ENCODE measurements at places on chromosomes 6 and 20.

GRCh38 chr6:21053612-21054011 is 519.4 kb downstream of the CDKAL1 start:
- no peak for DNase-seq

- DNase-seq: no peak
These were observed 29.8 kb downstream of the GFOD1 start for GRCh38 chr6:13457577-13457976.

DNA sequence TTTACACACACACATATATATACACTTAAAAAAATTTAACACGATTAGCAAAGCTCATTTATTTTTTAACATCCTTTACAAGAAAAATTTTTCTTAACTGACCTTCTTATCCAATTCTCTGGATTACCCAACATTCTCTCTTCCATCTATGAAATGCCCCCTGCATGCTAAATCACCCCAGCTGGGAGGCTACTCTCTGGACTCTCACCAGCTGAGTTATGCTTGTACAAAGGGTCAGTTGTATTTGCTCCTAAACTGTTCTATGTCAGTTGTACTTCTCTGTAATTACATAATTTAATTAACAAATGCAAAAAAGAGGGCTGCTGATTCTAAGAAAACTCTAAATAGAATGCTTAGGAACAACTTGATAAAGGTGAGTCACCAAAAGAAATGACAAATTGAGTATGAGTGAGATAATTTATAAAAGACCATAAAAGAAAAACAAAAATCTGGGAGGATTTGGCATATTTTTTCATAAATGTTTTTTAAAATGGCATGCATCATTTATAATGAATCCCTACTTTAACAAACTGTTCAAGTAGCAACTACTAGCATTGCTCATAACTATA is 120.5 kb downstream of the KIF13A start:
- no peak for DNase-seq

- DNase-seq: no peak
These were observed 52.1 kb upstream of the DSP start for GRCh38 chr6:7489376-7489775.

DNA sequence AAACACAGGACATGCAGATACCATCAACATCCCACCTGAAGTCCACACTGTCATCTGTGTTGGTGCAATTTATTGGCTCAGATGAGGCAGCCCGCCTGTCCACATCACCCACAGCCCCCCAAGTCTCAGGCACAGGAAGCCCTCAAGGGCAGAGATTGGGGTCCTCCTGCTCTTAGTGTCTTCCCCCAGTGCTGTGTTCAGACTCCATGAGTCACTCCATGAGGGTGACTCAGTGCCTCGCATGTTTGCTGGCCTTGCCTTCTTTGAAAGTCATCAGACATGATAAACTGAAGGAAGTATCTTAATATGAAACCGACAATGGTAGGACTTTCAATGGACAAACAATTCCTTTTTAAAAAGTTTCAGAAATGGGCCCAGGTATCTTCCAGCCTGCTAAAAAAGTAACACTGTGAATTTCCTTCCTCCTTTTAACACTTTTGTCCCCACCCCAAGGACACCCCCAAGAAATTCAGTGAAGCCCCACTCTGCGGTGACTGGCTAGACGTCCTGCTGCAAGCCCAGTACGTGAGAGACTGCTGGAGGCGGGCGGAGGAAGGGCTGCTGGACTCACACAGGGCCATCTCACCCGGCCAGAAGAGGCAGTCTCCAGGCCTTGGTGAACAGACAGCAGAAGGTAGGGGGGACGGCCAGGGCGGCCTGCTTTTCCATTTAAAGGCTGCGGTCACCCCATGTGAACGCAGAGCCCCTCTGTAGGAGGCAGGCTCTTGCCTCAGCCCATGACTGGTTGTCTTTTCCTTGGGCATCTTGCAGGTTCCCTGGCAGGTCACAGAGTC is 43.0 kb upstream of the KCNK16 start:
- no peak for DNase-seq

DNA sequence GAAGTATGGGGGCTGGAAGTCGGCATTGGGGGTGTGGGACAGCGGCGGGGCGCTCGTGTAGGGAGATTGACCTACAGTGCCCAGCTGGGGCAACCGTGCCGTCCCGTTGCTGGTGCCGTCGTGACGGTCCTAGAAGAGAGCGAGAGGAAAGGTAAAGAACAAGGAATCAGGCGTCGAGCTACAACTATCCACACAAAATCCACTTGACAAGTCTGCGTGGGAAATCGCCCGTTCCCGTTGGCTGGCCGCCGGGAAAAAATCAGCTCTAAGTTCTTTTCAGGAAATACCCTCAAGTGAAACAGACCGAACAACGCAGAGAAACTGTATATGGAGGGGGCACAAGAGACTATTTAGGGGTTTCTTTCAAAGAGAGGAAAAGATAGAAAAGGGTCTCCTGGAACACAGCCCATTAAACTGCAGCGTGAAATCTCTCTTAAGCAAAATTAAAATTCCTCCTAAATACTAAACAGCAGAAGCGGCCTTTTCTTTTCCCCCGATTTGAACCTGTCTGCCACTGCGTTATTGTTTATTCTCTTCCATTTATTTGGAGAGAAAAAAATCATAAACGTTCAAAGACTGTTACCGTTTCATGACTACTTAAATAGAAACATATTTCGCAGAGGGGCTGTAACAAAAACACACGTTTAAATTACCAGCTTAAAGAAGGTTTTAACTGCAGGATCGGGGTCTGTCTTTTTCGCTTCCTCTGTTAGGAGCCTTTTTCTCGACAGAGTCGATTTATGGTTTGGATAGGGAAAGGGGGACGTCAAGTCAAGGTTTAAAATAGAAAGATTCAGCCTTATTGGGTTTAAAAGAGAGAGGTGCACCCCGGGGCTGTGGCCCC is 4.4 kb downstream of the TFAP2A start:
- DNase-seq: no peak

- peak; percentile 68 for DNase-seq
These were observed at the start of gene ITPA for GRCh38 chr20:3209257-3209945. TSS of gene ITPA (plus strand) at chr20:3209498. CDS start at chr20:3209552, 54 bp downstream.

DNA sequence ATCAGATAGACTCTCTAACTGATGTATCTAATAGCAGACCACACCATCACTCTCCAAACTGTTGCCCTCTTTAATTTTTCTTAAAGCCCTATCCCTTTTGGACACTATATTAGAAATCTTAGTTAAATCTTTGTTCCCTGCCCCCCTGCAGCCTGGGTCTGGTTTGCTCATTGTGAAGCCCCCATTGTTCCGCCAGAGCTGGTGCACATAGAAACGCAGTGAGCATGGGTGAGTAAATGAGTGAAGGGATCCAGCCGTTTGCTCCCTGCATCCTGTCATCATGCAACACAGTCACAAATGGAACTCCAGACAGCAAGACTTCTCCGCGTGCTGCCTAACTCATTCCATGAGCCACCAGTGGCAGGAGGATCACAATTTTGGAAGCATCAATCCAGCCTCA is 402.5 kb downstream of the PREX1 start:
- no peak for DNase-seq

DNA sequence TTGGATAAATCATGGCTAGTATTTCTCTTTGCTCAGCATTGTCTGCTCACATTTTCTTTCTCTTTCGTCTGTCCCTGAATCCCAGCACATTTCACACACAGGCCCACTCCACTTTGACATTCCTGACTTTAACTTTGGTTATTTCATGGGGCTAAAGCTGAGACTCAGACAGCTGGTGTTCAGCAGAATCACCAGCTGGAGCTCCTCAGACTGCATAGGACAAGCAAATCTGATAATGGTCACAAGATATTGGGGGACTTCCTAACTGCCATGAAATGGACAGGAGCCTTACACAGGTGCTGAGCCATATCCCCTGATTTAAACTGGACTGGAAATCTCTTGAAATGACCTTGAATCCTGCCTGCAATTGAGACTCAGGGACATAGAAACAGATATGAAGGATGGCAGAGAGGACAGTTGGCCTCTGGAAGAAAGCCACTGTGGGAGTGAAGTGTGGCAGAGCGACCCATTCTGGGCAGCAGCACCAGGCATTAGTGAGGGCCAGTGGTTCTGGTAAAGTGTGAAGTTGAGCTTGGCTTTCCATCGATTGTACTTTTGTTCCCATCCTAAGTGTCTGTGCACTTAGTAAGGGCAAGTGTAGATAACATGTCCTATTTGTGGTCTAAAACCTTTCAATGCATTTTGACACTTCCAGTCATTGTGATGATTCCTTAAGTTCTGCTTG is 10.0 kb upstream of the IFNGR1 start:
- DNase-seq: no peak

- no peak for DNase-seq
These were observed 6.6 kb upstream of the SOX18 start for GRCh38 chr20:64055893-64056638.

- DNase-seq: no peak
These were observed 4.0 kb downstream of the ZBTB24 start for GRCh38 chr6:109478841-109479624.

DNA sequence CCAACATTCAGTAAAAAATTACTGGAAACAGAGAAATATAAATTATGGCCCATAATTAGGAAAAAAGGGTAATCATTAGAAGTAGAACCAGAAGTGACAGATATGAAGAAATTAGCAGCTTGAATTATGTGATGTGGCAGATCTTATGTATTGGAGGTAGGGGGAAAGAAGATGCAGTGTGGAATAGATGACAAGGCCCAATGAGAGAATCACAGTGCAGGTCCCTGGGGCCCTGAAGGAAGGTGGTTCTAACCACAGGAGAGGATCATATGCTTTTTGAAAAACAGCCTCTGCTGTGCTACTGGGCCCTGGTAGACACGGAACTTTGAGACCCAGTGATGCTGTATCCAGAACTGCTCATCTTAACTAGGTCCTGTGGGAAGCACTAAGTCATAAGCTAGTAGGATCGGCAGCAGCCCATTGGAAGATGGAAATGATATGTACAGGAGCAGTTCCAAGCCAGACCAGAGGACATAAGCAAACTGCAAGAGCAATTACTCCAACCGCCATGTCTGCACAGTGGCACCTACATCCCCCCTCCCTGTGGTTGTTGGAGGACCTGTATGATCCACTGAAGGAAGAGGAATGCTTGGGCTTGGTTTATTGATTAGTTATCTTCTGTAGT is 14.2 kb downstream of the HEBP2 start:
- DNase-seq: no peak

GRCh38 chr20:54214566-54214965 is 6.7 kb downstream of the PFDN4 start:
- DNase-seq: no peak

DNA sequence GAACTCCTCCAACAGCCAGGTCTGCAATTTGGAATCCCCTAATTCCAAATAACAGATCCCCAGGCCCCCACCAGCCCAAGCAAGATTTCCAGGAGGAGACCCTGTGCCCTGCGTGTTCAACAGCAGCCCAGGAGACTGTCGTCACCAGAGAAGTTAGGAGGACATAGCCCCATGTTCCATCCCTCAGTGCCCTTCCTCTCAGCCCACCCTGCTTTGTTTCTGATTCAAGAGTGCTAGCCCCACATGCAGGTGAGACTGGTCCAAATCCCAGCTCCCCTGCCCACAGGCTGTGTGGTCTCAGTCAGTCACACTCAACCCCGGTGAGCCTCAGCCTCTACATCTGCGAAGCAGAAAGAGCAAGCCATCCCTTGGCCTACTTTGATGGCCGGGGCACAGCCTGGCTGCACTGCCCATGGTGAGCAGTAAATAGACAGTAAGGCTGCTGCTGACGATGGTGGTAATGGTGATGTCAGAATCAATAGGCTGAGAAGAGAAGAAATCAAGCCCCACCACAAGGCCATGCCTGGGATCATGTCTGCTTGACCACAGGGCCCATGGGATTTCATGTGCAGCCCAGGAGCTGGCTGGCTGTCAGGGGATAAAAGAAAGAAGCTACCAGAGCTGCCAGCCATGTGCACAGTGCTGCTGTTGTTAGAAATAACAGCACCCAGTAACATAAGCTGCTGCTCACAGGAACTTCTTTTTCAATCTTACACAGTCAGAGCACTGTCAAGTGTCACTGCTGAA is 51.5 kb upstream of the NXT1 start:
- DNase-seq: no peak

- DNase-seq: no peak
These were observed 41.8 kb upstream of the BMP6 start for GRCh38 chr6:7684076-7684475.

DNA sequence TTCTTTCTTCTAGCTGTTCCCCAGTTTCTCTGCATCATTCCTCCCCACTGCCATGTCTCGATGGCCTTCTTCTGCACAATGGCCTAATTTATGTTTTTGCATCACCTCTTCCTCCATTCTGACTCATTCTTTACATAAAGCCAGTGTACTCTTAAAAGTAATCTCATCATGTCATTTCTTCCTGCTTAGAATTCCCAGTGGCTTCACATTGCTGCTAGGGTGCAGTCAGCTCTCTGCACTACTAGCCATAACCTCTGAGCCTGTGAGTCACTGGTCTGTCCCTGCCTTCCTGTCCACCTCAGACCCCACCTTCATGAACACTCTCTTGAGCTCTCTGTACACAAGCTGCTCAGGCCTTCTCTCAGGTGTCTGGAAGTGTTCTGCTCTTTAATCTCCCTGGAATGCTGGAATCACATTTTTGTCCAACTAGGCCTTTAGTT is 24.1 kb upstream of the TRIM27 start:
- no peak for DNase-seq

GRCh38 chr20:2751878-2752566 is 48.4 kb downstream of the CPXM1 start:
- DNase-seq: peak; percentile 63
